Right renal pelvis (tissue), 4 donors: ENCODE measurements at places on chromosomes 5 and 9.

DNA sequence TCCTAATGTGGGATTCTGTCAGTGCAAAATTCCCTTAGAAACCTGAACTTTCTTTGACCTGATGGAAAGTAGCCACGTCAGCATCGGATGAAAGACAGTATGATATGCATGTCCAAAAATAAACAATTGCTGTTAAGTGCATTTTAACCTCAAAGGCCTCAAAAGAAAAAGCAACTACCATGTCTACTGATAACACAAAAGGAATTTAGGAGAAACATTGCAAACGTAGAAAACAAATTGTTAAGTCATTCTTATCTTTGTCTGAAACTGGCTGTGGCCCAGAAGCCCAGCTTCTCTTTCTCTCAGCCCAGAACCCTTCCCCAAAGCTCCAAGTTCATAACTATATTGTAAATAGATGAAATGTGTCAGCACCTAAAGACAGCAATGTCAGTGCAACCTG is 11.1 kb upstream of the LHFPL2 start:
- no peak for DNase-seq

- no peak for DNase-seq
Measured at GRCh38 chr5:141094481-141095262, at the start of gene PCDHB2. PCDHB2 (plus strand) TSS chr5:141094615; CDS start chr5:141094791, 176 bp downstream.

- DNase-seq = no peak
Measured at GRCh38 chr9:124399323-124399967, 15.8 kb downstream of the PSMB7 start.

- no peak for DNase-seq
Measured at GRCh38 chr5:7983433-7983832, 114.5 kb downstream of the MTRR start.

- DNase-seq = no peak
Measured at GRCh38 chr5:150513375-150514309, 5.7 kb downstream of the NDST1 start.

DNA sequence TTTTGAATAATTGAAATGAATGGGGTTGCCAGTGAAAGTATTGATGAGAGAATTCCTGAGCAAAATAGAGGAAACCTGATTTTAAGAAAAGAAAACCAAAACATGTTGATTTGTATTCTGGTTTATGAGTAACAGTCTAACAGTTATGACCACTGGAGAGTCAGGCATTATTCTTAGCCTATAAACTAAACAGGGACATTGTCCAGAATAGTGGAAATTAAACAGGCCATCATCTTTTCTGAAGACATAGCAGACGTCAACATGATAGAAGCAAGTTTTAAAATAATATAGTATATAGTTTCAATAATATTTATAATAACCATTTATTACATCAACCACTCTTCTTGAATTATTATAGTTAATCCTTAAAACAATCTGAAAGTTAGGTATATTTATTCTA is 178.3 kb upstream of the MPDZ start:
- DNase-seq = no peak

DNA sequence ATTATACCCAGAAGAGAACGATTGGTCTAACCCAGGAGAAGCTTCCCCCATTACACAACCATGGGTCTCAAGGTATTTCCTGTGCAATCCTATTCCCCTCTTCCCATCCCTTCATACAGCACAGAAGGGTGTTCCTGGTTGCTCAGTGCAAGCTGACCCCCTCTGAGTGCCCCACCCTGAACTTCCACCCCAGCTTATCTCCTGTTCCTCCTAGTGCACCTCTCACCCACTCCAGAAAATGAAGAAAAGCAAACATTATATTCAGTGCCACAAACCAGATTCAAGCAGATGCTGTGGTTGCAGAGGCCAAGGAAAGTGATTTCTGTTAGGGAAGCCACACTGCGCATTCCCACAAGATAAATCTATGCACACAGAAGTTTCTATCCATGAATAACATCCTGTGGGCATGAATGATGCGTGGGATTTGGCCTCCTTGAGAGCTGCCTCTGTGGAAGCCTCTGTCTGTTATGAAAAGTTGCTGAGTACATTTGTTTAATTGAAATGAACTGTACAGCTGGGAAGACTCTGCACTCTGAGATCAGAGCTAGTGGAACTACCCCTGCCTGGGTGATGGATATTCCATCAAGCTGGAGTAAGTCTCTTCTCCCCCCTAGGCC is 2.2 kb upstream of the OR2S2 start:
- no peak for DNase-seq

GRCh38 chr5:22465616-22466015 is 387.5 kb downstream of the CDH12 start:
- no peak for DNase-seq

GRCh38 chr5:150511578-150512367 is 3.8 kb downstream of the NDST1 start:
- no peak for DNase-seq

DNA sequence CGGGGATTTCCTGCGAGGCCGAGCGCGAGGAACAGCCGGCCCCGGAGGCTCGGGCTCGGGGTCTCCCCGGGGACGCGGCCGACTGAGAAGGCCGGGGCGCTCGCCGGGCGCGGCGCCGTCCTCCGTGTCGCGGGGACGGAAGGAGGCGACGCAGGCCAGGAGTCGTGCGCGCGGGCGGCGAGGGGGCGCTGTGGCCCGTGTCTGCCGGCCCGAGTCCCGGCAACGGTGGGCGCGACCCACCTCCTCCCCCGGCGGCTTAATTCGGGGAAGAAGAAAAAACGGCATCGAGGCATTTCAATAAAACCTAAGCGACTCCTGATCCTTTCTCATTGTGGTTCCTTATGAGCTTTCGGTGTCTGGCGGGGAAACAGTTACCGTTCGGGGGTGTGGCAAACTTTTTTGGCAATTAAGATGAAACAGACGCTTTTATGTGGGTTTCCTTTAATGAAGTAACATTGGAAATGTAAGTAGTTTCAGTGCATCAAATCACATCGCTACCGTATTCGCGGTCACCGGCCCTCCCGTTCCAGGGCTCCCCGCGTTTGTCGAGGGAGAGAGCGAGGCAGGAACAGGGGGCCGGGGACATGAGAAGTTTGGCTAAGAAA is 3.7 kb upstream of the IRX2 start:
- DNase-seq = no peak

DNA sequence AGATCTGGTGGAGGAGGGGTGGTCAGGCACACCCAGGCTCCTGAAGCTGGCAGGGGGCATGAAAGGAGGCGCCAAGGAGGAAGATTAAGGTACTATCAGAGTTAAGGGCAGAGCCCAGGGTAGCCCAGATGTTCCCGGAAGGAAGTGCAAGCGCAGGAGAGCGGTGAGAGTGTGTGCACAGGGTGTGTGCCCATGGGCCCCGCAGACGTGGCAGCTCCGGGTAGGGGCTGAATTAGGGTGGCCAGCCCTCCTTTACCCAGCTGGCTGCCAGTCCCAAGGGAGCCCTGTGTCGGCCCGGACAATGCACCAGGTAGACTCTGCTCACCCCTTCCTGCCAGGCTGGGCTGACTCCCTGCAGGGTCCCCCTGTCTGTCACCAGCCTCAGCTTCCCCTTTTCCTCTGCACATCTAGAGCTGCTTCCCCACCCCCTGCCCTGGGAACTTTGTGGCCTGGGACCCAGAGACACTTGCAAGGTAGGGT is at the start of gene SMIM33:
Gene SMIM33 (plus strand): TSS at position 184 of the 480 bp plus-strand sequence. CDS start 118 bp downstream, at position 302.
- no peak for DNase-seq

- DNase-seq = no peak
Measured at GRCh38 chr9:7967851-7968250, 168.3 kb upstream of the DMAC1 start.

DNA sequence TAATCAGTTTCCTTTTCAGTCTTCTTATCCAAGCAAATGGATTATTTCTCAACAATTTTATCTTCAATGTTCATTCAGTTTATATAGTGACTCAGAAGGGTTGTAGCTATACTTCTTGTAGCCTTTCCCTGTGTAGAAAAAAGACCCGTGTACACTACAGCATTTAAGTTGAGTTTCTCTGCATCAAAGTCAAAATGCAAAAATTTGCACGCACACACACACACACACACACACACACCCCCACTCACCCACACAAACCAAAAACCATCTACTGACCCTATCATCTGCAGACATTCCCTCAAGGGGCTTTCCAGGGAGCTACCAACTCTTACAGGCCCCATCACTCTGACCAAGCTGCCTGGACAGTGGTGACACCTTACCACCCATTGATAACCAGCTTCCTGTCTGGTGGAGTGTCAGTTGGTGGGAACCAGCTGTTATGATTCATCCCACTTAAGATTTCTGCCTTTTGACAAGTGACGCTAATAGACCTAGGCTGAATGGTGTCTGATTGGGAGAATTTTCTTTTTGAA is 12.2 kb upstream of the ELL2 start:
- DNase-seq = no peak

- DNase-seq = no peak
Measured at GRCh38 chr5:161857358-161857757, 9.4 kb downstream of the GABRA1 start.

GRCh38 chr9:137041124-137041523 is 4.9 kb downstream of the NPDC1 start:
- no peak for DNase-seq

GRCh38 chr5:84249918-84250630 is 134.6 kb downstream of the EDIL3 start:
- no peak for DNase-seq

DNA sequence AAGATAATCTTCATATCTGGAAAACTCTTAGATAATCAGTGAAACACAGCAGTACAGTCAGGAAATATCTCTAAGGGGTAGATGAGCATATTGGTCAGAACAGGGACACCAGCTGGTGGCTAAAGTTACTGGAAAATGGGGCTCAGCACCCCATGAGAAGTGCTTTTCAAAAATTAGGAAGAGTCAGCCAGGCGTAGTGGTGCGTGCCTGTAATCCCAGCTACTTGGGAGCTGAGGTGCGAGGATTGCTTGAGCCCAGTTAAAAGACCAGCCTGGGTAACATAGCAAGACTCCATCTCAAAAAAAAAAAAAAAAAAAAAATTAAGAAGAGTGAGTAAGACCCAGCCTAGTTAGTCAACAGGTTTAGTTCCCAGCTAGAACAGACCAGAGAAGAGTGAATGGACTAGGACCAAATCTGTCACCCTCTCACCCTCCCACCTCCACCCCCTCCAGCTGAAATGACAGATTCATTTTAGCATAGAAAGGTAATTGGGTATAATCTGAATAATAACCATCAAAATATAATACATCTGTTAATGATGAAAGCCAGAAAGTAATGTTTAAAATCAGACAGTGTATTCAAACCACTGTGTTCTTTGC is 120.9 kb downstream of the CDC42SE2 start:
- DNase-seq = no peak

DNA sequence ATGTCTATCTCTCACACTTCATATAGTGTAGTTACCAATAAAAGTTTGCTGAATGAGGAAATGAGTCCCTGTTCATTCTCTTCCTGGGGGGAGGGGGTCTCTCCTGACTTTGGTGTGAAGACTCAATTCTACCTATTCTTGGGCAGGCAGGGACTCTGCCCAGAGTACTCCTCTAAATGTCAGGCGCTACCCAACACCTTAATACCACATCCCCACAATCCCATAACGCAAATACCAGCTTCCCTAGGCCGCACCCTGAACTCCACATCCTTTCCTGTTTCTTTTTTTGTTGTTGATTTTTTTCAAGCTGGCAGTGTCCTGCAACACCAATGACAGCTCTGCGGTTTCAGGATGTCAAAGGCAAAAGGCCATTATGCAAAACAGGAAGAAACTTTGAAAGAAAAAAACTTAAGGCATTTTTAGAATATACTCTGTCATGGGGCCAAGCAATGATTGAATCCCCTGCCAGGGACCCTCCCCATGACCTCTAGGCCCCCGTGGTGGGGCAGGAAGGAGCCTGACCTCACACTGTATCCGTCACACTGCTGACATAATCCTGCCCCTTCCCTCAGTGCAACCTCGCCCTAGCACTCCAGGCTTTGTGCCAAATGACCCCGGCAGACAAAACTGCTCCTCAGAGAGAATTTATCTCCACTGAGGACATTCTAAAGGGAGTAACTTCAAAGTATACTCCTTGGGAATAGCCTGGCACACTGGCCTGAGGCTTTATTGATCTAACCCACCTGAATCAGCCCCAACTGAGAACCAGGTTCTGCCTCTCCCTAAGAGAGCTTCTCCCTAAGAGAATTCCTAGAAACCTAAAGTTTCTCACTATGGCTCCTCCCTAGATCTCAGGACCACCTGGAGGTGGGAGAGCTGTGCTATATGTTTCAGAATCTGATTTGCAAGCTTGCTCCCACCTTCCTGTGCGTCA is 8.0 kb downstream of the B4GALT1 start:
- DNase-seq = no peak

GRCh38 chr9:117164512-117164911 is 250.3 kb downstream of the ASTN2 start:
- no peak for DNase-seq

DNA sequence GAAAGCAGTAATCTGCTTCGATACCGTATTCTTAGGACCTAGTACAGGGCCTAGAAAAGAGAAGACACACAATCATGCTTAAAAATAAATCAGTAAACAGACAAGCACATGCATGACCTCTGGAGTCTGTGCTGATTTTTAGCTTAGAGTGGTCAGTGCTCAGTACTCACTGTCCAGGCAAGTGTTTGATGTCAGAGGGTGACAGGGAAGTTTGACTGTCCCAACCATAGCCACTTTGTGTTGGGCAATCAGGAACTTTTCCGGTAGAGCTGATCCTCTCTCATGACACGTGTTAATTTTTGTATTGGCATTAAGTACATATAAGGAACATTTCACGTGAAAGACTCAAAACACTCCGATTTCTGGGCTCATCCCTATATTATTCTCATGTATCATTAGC is 464.7 kb upstream of the KLF4 start:
- no peak for DNase-seq

GRCh38 chr5:56433039-56433617 is 200.0 kb upstream of the ANKRD55 start:
- DNase-seq = no peak

- no peak for DNase-seq
Measured at GRCh38 chr5:27962198-27962597, 923.8 kb upstream of the CDH9 start.

GRCh38 chr5:93746406-93747056 is 5.1 kb upstream of the POU5F2 start:
- DNase-seq = no peak

DNA sequence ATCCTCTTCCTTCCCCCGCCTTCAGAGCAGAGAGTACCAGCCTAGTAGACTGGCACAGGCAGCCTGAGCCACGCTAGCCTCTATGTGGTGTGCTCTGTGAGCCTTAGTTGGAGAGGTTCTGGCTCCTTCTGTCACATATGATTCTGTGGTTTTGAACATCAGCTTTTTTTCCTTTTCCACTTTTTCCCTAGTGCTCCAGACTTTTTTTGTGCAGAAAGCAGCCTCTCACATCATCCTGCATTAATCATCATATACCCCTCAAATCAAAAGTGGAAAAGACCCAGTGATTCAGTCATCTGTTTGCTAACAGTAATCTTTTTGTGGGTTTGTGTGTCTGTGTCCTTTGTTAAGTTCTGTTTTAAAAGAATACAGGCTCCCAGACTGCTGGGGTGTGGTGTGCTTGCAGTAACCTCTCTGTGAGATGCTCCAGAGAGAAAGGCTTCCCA is 663.9 kb upstream of the RGMB start:
- no peak for DNase-seq

DNA sequence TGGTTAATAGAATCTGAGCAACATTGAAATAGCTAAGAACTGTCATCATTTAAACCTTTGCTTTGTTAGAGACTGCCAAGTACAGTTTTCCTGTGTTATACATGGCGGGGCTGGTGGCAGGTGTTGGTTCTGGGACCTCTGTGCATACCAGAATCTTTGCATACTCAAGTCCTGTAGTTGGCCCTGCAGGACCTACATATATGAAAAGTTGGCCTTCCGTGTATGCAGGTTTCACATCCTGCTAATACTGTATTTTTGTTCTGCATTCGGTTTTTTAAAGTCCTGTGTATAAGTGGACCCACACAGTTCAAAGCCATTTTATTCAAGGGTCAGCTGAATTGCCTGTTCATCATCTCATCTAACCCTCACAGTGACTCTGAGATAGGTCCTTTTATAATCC is 36.4 kb downstream of the LARP1 start:
- no peak for DNase-seq

GRCh38 chr5:21581508-21581907 is 1271.6 kb downstream of the CDH12 start:
- DNase-seq = no peak
